Smooth muscle cell of the umbilical artery (primary cell): ENCODE measurements at places on chromosomes 5 and 9. TPM values are rescaled to one million over a fixed set of nuclear protein-coding genes. Genes with fewer than 3 reads are reported as not detected.

Gene MCC
- 58.4 and 95.9 TPM in 2 replicates for total RNA-seq

Gene STING1
- 12.5 and 14.2 TPM in 2 replicates for total RNA-seq

Gene FAM153A
- not detected in 2 replicates for total RNA-seq

Gene SELENOP
- 0.32 and 1.8 TPM in 2 replicates for total RNA-seq

Gene PCDHB2
- 0.59 and 0.74 TPM in 2 replicates for total RNA-seq

Gene ACOT12
- 0.23 TPM in 1 of 2 replicates, not detected in the other for total RNA-seq

Gene GKAP1
- total RNA-seq = 0.55 and 0.59 TPM in 2 replicates

Gene HTR4
- not detected in 2 replicates for total RNA-seq

Gene DIPK1B
- 0.30 and 0.51 TPM in 2 replicates for total RNA-seq

Gene RGMB
- 28.5 and 83.9 TPM in 2 replicates for total RNA-seq

Gene CACNA1B
- total RNA-seq = under 0.01 and 0.09 TPM in 2 replicates

Gene TRIM36
- total RNA-seq = 1.4 and 1.5 TPM in 2 replicates

Gene HOMER1
- 10.1 and 15.8 TPM in 2 replicates for total RNA-seq

Gene PIP5K1B
- under 0.01 and 0.14 TPM in 2 replicates for total RNA-seq

Gene ENTPD2
- total RNA-seq = not detected in 2 replicates

Gene SLC6A18
- total RNA-seq = not detected in 2 replicates

Gene ZDHHC11B
- total RNA-seq = not detected in 2 replicates

Gene C9
- total RNA-seq = 0.46 TPM in 1 of 2 replicates, not detected in the other

Gene LCP2
- total RNA-seq = not detected in 2 replicates

Gene FYB1
- total RNA-seq = under 0.01 TPM in 1 of 2 replicates, not detected in the other

Gene ST6GALNAC4
- 24.1 and 59.5 TPM in 2 replicates for total RNA-seq

Gene TTC39B
- 10.9 and 13.1 TPM in 2 replicates for total RNA-seq

Gene PCDHA9
- under 0.01 and 0.09 TPM in 2 replicates for total RNA-seq
